Activated T-helper 1 cell treated with anti-CD3 and anti-CD28 coated beads, Interleukin-12 subunit alpha, Interleukin-12 subunit beta, Interleukin-2, Interleukin-4 antibody, amounts not matched to agents 30 ng/mL and 10 ng/mL and 1 ng/mL, durations not matched to agents 14 hours and 24 hours and 36 hours (primary cell): ENCODE measurements at places on chromosomes 3 and 15.

GRCh38 chr15:34969340-34970097 is at the start of gene AQR:
Gene AQR (minus strand): TSS chr15:34969742. CDS start chr15:34969613, 129 bp downstream.
- DNase-seq, result peak; percentile 89

DNA sequence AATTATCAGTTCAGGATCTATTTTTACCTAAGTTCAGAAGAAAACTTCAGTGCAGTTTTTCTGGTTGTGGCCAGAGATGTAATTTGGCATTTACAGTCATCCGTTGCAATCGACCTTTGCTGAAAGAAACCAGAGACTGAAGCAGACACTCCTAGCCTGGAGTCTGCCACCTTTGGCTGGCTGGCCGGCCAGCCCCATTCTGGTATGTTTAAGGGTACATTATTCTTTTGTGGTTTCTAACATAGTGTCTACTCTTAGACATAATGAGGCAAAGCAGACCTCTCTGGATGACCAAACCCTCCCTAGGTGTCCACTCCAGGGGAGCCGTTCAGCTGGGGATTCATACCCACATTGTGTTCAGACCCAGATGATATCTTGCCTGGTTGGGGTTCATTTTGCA is 275.9 kb upstream of the TPM1 start:
- no peak for DNase-seq

DNA sequence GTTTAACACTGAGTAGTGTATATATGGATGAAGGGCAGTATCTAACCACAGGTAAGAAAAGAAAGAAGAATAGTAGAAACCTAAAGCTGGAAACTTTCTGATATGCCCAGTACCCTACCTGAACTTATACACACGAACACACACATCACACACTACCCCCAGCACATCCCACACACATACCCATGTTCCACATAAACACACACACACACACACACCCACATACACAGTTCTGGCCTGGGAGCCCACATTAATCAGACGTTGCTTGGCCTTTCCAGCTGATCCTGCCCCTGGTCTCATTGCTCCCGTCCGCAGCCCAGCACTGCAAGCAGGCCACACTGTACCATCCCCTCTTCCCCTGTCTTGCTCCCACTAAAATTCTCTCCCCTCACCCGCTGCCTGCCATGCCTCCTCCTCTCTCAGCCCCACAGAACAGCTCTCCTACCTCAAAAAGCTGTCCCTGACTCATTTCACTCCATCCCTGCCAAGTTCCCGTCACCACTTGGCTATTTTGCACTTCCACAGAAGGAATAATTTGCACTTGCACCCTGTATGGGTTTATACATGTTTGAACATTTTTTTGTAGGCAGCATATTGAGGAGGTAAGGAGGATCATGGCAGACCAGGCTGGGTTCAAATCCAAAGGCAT is 185.8 kb upstream of the PPP2R3A start:
- no peak for DNase-seq

DNA sequence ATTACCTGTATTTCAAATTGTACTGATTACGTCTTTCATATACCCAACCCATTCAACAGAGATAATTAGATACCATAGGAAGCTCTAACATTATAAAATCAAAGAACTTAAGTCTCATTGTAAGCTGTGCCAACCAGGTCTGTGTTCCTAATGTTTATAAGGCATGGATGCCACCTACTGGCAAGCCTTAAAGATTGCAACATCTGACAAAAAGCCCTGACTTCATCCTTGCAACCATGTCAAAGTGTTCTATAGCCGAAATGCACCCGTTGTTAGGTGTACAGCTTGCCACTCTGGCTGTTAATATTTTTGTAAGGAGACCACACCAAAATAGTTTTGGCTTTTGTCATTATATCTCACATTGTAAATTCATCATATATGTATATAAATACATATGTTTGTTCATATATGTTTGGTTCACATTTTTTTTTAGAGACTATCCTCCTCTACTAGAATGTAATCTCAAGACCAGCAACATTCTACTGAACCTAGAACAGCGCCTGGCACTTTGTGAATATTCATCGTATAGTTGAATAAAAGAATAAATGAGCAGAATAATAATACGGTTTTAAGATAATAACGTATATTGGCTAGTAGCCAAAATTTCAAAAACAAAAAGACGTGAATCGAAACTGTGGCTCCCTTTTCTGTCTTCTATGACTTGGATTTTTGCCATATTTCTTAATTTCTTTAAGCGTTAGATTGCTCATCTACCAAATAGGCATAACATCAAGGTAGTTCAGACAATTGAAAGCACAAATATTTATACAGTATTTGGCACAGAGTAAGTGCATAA is 258.1 kb downstream of the TBL1XR1 start:
- peak; percentile 4 for DNase-seq

DNA sequence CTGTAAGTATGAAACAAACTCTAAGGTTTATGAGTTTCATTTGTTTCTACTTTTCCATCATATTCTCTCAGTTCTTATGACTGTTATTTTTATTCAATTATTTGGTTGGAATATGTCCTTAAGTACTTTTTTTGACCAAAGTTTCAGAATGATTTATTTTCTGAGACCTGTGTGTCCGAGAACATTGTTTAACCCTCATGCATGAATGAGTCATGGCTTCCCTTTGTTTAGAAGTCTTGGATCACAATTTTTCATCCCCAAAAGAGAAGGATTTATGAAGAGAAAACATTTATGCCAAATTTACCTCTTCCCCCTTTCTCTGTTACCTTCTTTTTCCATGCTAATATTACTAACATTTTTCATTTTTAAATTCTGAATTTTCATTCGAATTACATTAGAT is 518.0 kb upstream of the NR2F2 start:
- no peak for DNase-seq
